Renal cortex interstitium (tissue), 15 donors: ENCODE measurements at places on chromosomes 3 and 15. TPM values are rescaled to one million over a fixed set of nuclear protein-coding genes. Genes with fewer than 3 reads are reported as not detected.

The HCLS1 gene
- 8.2 TPM for polyA plus RNA-seq

DNA sequence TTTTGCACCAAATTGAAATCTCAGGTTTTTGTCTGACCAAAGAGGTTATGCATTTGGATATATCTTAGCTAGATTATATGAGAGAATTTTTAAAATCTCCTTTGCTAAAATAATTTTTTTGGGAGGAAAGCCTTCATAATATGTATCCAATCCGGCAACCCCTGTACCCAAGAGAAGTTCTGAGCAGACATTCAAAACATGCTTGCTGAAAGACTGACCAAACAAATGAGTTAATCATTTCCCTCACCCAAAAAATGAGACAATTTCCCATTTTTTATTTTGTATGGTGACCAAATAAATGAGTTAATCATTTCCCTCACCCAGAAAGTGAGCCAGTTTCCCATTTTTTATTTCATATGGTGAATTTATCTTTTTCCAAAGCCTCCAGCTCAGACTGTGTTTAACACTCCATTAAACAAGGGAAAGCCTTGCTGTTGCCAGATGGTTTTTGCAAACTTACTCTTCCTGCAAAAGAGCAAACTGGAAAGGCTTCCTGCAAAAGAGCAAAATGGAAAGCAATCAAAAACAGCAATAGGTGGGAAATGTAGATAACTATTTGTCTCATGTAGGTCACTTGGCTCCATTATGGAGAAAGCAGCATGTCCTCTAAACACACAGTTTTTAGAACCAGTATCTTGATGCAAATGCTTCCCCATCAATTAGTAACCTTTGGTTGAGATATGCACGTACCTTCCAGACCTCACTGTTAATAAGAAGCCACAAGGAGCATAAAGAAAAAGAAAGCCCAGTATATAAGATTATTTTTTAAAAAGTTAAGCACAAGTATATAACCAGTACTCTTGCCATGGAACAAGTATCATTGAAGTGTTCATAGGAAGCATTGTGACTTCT lies 78.4 kb upstream of the OSTN start:
- DNase-seq: no peak

The SLC22A13 gene
- 4.1 TPM for polyA plus RNA-seq

GRCh38 chr3:9072667-9073009 lies 109.4 kb upstream of the RAD18 start:
- no peak for DNase-seq

- no peak for DNase-seq
Observed at GRCh38 chr15:56832125-56832524, 86.3 kb upstream of the TCF12 start.

- DNase-seq: no peak
Observed at GRCh38 chr3:65856907-65857306, 181.8 kb downstream of the MAGI1 start.

DNA sequence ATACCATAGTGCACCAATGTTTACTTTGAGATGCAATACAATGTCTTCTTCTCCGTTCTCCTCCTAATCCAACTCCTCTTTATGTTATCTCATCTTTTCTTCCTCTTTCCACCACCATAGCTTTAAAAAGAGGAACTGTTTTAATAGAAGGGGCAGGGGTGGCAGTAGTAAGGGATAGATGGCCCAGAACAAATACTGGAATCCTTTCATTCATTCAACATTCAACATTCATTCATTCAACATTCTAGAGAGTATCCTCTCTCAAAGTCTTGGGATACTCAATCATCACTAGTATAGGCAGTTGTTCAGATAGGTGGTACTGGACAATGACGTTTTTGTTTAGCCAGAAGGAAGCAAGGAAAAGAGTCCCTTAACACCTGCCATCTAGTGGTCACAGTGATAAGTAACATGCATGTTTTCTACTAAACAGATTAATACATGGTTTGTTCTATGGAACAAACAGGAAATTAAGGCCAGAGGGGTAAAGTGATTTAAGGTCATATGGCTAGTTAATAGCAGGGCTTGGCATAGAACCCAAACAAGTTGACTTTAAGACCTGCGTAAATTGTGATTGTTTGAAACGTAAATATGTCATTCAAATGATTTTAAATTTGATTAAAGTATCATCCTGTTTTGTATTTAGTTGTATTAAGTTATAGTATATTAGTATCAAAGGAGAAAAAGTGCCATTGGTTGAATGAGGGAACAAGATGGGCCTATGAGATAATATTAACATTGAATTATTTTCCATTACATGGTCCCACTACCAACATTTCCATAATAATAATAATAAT lies 26.9 kb upstream of the EHHADH start:
- peak; percentile 9 for DNase-seq

- no peak for DNase-seq
Observed at GRCh38 chr15:83324799-83325198, 40.3 kb upstream of the BNC1 start.

GRCh38 chr3:11591391-11592282 lies 52.1 kb downstream of the VGLL4 start:
- DNase-seq: no peak

The XCR1 gene
- polyA plus RNA-seq: 0.20 TPM

The PLA1A gene
- polyA plus RNA-seq: 7.1 TPM

DNA sequence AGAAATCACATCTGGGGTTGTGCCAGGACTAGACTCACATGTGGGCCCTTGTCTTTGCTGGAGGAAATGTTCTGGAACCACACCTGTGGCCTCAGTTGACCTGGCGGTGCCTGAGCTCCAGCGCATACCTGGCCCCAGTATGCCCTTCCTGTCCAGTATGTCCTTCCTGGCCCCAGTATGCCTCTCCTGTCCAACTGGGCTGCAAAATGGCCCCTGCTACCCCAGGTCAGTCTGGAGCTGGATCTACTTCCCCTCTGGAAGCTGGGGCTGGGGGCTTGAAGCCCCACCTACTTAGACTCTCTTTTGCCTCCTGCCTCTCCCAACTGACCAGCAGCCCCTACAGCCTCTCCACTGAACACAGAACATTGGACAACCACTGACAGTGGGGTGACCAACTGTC lies 15.3 kb downstream of the RASGRF1 start:
- no peak for DNase-seq

DNA sequence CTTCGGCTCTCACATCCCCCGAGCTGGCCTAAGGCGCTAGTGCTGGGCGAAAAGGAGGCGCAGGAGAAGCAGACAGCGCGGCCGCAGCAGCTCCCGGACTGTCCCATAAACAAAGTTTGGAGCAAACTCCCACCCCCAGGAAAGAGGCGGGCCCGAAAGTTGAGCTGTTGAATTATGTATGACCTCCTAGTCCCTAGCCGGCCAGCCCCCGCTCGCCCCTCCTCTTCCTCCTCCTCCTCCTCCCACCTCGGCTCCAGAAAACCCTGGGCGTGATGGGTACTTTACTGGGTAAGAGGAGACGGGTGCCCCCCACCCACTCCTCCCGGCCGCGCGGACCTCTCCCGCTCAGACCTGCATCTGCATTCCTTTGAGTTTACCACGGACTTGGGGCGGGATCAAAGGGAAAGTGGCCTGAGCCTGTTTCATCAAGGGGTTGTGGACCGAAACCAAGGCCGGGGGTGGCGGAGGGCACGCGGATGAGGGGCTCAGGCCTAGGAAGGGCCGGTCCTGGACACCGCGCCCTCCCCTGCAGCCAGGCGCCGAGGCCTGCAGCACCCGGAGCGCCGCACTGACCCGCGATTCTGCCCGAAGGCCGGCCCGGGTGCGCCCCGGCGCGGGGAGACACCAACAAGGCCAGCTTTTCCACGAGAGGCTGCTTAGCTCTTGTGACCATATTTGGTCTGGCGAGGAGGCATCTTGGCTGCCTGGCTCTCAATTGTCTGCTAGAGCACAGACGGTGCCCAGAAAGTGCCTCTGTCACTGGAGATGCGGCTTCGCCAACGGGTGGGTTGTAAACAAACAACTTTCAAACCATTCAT lies at the start of gene WWTR1:
WWTR1 (minus strand) TSS at position 100 of the 818 bp plus-strand sequence. CDS start 719 bp downstream, outside the sequence.
- DNase-seq: peak; percentile 93

DNA sequence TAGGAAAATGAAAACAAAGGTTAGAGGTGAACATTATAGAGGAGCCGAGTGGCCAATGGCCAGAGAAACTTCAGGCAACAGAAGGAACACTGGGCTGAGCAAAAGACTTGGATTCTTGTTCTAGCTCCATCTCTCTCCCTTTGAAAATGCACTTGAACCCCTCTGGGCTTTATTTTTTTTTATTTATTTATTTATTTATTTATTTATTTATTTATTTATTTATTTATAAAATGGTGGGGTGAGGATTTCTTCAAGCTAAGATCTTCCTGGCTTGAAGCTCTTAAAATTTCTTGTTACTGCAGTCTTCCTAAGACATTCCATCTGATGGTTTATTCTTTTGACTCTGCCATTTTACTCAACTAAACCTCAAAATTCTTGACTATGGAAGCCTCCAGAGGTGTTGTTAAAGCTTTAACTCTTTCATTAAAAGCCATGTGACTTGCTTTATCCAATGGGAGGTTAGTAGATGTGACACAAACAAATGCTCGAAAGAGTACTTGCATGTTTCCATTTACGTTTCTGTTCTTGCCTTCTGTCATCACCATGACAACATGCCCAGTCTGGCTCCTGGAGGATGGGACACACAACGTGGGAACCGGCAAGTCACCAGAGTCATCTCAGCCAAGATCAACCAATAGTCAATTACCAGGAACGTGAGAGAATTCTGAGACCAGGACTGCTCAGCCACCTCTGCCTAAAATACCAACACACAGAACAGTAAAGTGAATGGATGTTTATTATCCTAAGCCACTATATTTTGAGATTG lies 325.2 kb upstream of the CTNNB1 start:
- no peak for DNase-seq

The C3orf70 gene
- 9.1 TPM for polyA plus RNA-seq

DNA sequence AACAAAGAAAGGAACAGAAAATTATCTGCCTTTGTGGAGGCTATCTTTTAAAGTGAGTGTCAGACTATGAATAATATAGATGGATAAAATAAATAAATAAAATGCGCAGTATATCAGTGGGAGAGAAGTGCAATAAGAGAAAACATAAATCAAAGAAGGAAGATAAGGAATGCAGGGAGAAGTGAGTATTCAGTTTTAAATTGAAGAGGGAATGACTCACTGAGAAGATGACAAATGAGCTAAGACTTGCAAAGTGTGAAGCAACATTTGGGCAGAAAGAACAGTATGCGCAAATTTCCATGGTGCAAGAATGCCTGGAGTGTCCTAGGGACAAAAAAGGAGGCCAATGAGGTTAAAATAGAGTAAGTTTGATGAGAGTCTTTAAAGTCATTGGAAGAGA lies 1300.1 kb upstream of the ALCAM start:
- DNase-seq: no peak
